EL (cell line): ENCODE measurements at places on chromosomes 12 and 14.
A peak's percentile ranks its signal among the peaks of the same experiment; 100 is the strongest.

DNA sequence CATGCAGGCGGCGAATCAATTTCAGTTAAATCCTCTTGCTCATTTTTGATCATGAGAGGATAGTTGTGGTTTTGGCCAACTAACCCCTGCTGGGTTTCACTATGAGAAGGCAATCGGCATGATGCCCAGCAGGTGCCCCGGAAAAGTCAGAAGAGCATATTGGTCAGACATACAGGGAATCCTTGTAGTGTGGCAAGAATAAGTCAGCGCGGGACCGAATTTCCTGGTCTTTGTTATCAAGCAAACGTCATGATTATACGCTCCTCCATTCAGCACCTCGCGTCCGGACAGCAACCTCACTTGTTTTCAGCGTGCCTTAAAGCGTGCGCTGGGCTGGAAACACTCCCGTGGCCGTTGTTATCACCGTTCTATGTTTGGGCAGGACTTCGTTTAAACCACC lies 1.8 kb downstream of the TBC1D30 start:
- DNase-seq = peak; percentile 34

DNA sequence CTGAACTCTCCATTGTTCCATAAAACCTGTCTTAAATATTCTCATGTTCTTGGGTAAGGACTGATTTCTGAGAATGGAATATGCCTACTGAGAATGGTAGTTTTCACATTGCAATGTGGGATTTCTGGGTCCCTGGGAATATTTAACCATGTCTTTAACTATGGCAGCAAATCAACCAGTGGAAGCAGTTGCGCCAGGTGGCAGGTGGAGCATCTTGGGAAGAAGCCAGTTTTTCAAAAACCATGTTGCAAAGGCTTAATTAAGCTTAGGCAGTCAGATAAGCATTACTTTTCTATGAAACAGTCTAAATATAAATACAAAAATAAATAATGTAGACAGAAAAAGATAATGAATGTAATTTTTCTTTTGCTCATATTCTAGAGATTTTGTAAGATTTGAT lies 448.1 kb downstream of the ADAMTS20 start:
- DNase-seq = no peak

DNA sequence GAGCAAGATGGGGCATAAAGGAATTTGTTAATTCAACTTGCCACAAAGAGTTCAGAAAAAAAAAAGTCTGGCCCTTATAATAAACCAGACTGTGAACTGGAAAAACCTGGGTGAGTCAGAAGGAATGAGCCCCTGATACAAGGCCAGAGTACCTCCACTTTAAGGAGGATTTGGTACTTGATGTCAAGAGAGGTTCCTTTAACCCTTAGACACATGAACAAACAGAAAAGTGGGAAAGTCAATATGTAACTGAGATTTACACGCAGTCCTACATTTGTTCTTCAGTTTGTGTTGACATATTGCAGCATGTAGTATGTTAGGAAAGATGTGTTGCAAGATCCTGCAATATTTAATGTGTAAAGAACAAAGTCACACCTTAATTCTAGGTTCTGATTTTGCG lies 14.2 kb upstream of the SLC38A4 start:
- DNase-seq = peak; percentile 21

GRCh38 chr14:101037021-101037817 lies 133.7 kb upstream of the RTL1 start:
- DNase-seq = no peak

DNA sequence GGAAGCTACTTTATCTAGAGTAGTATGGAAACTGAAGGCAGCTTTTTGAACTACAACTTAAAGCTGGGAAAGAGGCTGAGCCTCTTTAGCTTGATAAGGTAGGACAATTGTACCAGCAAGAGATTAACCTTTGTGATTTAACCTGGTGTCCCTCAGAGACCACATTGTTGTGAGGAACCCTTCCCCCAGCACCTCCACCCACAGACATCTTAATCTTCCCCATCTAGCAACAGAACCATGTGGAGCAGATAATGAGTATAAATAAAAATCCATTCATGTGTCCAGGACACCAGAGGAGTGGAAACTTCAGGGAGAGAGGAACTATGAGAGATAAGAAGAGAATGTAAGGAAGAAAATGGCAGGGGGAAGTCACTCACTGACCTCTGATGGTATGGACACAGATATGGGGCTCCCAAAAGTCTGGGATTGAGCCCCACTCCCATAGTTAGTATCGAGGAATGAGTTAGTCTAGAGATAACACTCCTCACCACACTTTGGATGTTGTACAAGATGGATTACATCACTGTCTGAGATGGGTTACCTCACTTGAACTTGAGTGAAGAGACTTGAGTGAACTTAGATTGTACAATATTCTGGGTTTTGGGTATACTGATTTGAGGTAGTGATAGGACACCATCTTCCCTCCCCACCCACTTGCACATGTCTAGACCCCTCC lies 33.9 kb upstream of the SLC38A2 start:
- no peak for DNase-seq

DNA sequence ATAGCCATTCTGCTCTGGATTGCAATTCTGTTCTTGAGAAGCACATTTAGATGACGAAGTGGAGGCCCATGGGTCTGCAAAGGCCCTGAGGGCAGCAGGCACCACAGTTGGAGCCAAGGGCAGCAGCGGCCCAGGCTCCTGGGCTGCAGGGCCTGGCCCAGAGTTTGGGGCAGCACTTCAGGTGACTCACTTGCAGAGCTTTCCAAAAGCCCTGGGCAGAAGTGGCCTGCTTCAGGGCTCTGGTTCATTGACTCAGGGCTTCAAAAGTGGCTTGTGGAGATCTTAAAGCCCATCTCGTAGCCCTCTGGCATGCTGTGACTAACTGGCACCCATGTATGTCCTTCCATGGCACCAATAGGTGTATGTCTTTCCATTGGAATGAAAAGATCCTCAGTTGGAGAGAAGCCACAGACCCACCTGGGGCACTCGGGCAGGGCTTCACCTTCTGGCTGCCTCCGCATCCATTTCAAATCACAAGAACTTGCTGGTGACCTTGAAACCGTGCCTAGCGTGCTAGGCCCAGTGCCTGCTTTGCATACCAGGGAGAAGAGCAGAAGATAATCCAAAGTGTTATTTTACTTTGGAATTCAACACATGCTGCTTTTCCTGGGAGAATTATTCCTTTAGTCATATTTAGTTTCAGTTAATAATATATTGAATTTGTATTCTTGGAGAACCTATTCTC lies 106.7 kb downstream of the PRMT8 start:
- no peak for DNase-seq

DNA sequence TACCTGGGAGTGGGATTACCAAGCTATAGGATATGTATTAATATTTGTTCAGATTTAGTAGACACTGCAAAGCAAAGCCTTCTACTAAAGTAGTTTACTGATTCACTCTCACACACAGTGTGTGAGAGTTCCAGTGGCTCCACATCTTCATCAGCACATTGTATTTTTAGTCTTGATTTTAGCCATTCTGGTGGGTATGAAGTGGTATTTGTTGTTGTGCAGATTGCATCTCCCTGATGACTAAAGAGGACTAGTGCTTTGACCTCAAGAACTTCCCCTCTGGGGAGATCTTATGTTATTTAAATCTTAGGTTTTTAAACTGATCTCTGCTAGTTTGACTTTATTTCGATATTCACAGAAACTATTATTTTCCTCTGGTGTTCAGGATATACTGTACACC lies 479.7 kb upstream of the RGS6 start:
- DNase-seq = no peak

GRCh38 chr12:93192878-93193277 lies 184.8 kb upstream of the NUDT4 start:
- no peak for DNase-seq

GRCh38 chr12:94707892-94708291 lies 57.5 kb upstream of the TMCC3 start:
- peak; percentile 6 for DNase-seq
